Putamen (tissue), 1 donor: ENCODE measurements at places on chromosomes 11 and 22.
A peak's percentile ranks its signal among the peaks of the same experiment; 100 is the strongest.

- DNase-seq, result no peak
Measured at GRCh38 chr22:45499746-45500145, 2.9 kb upstream of the FBLN1 start.

DNA sequence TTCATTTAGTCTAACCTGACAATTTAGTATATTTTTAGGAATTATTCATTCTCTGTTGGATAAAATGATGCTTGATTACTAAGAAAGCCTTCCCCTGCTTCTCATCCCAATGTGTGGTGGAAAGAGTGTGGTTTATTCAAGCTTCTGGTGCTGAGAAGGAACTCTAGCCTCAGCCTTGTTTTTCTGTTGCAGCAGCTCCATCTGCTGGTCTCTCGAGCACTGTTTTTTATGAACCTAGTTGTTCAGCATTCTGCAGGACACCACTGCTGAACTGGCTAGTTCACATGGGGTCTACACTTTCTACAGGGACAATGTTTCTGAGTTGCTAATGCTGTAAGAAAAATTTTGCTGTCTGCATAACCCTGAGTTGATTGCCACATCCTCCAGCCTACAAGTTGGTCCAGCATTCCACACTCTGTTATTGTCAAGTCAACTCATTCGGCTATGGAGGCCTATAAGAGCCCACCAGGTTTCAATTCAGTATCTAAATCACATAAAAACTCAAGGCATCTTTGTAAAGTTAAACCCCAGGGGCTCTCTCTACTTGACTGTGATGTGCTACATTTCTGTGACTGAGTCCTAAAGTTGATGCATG lies 14.3 kb downstream of the OR2AG2 start:
- DNase-seq, result peak; percentile 47

GRCh38 chr22:22088658-22089458 lies 106.3 kb upstream of the TOP3B start:
- no peak for DNase-seq

DNA sequence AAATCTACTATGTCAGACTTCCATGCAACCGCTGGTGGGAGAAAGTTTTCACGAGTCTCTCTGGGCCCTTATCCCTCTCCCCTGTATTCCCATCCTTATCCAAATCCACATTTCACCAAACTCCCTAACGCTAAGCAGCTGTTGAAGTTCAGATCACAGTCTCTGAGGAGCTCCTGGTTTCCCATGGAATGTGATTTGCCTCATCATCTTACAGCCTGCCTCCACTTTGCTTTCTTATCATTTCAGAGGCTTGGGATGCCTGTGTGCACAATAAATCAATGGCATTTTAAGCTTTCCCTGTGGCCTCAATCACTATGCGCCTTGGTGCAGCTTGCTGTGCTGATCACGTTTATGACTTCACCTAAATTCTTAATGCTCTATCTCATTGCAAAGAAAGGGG lies 352.4 kb upstream of the FAT3 start:
- no peak for DNase-seq

- DNase-seq, result no peak
Measured at GRCh38 chr11:89293965-89294679, 116.4 kb downstream of the TYR start.

GRCh38 chr11:3191586-3192324 lies 26.6 kb upstream of the OSBPL5 start:
- no peak for DNase-seq

- DNase-seq, result no peak
Measured at GRCh38 chr11:70104419-70104818, 26.3 kb downstream of the ANO1 start.

DNA sequence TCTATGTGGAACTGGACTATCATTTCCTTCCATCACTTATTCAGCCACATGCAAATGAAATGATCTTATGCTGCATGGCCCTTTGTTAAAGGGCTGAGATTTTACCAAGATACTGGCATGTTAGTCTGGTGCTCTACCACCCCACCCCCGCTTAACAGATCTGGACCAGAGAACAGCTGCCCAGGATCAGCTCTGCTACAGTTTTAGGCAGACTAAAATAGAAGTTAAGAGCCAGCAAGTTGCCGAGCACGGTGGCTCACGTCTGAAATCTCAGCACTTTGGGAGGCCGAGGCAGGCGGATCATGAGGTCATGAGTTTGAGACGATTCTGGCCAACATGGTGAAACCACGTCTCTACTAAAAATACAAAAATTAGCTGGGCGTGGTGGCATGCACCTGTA lies 4.6 kb downstream of the DDB1 start:
- no peak for DNase-seq

DNA sequence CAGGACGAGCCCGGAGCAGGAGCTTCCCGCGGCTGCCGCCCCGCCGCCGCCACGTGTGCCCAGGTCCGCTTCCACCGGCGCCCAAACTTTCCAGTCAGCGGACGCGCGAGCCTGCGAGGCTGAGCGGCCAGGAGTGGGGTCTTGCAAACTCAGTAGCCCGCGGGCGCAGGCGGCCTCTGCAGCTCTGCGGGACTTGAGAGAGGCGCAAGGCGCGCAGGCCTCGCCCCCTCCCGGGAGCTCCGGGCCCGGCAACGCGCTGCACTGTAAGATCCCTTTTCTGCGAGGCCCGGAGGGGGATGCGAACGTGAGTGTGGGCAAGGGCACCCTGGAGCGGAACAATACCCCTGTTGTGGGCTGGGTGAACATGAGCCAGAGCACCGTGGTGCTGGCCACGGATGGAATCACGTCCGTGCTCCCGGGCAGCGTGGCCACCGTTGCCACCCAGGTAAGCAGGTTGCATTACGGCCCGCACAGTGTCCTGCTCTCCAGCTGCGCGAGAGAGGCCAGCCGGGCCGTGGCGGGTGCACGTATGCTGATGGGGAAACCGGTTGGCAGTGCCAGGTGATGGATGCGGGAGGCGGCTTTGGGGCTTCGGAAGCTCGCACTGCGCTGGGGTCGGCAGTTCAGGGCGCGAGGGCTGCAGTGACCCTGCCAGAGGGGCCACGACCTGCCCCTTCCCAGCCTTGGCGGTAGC lies 2.0 kb downstream of the SLC6A5 start:
- DNase-seq, result no peak
